Muscle of leg (tissue), 16 donors: ENCODE measurements at places on chromosomes 3 and 15.
A peak's percentile ranks its signal among the peaks of the same experiment; 100 is the strongest.

- no peak for DNase-seq
These were observed 39.4 kb downstream of the AGTR1 start for GRCh38 chr3:148737104-148737530.

- DNase-seq: no peak
These were observed 140.5 kb downstream of the FNDC3B start for GRCh38 chr3:172179680-172180399.

DNA sequence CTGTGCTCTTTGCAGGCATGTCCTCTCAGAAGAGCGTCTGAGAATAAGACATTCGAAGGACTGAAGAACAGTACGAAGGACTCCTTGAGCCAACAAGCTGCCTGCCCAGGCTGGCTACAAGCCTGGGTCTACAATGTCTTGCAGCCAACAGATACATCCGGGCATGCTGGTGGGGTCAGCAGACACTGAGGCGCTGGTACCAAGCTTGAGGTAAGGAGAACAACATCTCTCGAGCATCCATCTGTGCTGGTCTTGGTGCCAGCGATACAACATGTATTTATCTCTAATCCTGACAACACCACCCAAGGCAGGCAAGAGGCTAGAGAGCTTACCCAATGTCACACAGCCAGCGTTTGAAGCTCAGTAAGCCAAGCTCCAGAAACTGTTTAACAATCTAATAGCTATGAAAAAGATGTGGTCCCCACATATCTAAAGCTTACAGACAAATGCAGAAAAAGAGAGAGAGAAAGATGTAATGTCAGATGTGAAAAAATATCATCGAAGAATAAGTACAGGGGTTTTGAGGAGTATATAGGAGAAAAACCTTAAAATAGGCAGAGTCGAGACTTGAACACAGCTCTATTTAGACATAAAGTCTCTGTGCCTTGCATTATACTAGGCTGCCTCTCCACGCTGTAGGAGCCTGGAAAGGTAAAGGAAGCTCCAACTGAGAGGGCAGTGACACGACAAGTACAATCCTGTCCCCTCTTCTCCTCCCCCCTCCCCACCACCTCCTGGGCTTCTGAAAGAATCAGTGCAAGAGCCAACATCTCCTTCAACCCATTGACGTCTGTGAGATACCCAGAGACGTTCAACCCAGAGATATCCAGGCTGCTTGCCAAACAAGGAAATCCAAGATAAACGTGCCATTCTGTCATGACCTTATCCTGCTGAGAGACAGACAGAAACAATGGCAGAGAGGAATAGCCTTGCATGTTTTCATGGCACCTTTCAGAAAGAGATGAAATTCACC lies 39.4 kb downstream of the WWTR1 start:
- DNase-seq: no peak

- no peak for DNase-seq
These were observed 22.3 kb downstream of the CSPG5 start for GRCh38 chr3:47556351-47556750.

DNA sequence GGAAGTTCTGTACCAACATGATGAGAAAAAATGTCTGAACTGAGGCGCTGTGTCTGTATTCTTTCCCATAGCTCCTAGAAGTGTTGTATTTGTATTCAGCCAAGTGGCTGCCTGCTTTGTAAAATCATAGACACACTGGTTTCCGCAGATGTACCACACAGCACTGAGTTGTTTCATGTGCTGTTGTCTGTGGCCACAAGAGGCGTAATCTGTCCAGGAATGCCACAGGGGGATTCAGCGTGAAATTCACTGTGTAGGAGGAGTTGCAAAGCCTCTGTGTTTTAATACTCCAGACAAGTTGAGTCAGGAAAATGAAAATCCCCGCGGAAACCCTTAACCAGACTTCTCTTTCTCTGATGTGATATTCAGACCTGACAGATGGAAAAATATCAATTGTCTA lies 462.2 kb downstream of the NSUN3 start:
- DNase-seq: peak; percentile 75

GRCh38 chr3:129961141-129961541 lies 13.4 kb upstream of the TRH start:
- no peak for DNase-seq

GRCh38 chr15:90143166-90143655 lies 40.9 kb upstream of the IDH2 start:
- DNase-seq: peak; percentile 68

- peak; percentile 73 for DNase-seq
These were observed 25.3 kb downstream of the EXOG start for GRCh38 chr3:38521391-38521987.
